Hindlimb muscle (tissue), 1 donor: ENCODE measurements at places on chromosomes 3 and 15. TPM values are rescaled to one million over a fixed set of nuclear protein-coding genes. Genes with fewer than 3 reads are reported as not detected.

DNA sequence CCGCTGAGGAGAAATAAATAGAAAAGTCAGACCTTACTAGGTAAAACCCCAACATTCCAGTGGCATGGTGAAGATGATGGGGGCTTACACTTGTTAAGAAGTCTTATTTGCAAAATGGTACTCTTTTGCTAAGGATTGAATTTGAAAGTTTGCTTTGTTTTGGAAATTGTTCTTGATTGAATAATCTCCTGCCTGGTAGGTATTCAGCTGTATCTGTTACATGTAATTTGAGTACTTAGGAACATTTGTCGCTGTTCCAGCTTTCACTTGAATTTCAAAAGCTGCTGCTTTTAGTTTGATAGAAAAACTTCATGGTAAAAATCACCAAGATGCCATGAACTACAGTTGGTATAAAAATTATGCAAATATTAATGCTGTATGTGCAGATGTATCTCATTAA lies 44.6 kb downstream of the TFG start:
- no peak for DNase-seq

The WWTR1 gene
- 85.2 TPM for polyA plus RNA-seq

- DNase-seq = no peak
These were observed 7.3 kb upstream of the GHRL start for GRCh38 chr3:10300087-10300486.

GRCh38 chr15:47754312-47754711 lies 37.0 kb downstream of the SEMA6D start:
- DNase-seq = no peak

GRCh38 chr3:130948001-130948773 lies 54.3 kb downstream of the ATP2C1 start:
- DNase-seq = no peak

- no peak for DNase-seq
These were observed 39.3 kb upstream of the PPP4R2 start for GRCh38 chr3:72957297-72957696.

- DNase-seq = no peak
These were observed 13.2 kb downstream of the PFN2 start for GRCh38 chr3:149957361-149958125.

The STAC gene
- 35.4 TPM for polyA plus RNA-seq

The CFAP92 gene
- 1.4 TPM for polyA plus RNA-seq

The TMCO5A gene
- polyA plus RNA-seq = not detected

GRCh38 chr3:148873270-148873927 lies 8.3 kb downstream of the CPA3 start:
- no peak for DNase-seq

The PLSCR2 gene
- not detected for polyA plus RNA-seq

The MUC20 gene
- polyA plus RNA-seq = 6.6 TPM

DNA sequence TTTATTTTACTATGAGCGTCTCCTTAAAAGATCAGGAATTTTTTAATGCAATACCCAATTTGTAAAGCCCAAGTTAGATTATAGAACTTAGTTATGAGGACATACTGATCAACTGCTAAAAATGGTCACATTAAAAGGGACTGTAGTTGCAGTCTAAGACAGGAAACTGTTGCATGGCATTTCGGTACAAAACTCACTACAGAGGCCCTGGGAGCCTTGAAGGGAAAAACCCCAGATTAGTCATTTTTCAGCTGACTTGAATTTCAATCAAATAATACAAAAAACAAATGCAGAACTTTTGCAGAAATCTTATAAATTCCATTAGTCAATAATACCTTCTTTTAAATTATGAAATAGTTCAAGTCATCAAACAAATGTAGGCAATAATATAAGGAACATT lies 6.9 kb upstream of the PTX3 start:
- DNase-seq = no peak

GRCh38 chr3:174072675-174073074 lies 675.1 kb downstream of the NLGN1 start:
- no peak for DNase-seq

DNA sequence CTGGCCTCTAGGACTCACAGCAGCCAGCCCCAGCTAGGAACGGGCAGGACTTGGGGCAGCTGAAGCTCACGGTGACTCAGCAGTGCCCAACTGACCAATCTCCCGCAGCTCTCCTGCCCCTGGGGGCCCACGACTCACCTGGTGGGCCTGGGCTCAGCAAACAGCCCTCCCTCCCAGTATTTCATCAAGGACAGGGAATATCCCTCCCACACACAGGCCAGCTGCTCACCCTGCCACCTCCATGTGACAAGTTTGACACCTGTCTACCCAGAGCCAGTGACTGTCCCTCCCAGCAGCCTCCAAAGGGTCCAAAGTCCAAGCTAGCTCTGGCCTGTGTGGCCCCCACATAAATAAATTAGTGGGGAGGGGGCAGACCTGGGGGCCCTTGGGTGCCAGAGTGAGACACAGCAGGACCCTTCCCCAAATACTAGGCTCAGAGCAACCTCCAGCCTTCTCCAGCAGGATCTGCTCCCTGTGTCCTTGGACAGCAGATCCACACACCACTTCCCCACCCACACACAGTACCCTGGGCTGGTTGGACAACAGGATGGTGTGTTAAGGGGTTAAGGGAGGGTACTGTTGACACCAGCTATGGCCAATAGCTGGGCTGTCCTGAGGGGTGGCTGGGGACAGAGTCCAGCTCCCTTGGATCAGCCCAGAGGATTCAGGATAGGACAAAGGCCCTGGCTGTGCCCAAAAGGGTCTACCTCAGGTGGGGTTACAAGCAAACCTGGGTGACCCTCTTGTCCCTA lies 4.3 kb downstream of the GNAT1 start:
- no peak for DNase-seq

The OR5K3 gene
- polyA plus RNA-seq = not detected

GRCh38 chr15:41435037-41435786 lies 18.3 kb downstream of the RTF1 start:
- DNase-seq = no peak

DNA sequence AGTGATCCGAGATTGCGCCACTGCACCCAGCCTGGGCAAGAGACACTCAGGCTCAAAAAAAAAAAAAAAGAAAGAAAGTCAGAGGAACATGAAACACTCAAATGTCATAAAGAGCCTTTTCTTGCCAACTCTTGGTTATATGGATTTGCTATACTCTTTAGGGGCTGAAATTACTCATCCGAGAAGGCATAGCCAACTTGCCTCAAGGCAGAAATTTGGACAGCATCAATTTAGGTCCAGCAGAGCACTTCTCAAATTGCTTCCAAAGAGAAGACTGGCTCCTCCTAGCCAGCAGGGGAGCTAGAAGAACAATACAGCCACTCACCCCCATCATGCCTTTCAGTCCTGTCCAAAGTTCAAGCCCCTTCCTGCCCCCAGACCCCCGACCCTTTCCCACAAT lies 43.8 kb downstream of the OSBPL10 start:
- DNase-seq = no peak

DNA sequence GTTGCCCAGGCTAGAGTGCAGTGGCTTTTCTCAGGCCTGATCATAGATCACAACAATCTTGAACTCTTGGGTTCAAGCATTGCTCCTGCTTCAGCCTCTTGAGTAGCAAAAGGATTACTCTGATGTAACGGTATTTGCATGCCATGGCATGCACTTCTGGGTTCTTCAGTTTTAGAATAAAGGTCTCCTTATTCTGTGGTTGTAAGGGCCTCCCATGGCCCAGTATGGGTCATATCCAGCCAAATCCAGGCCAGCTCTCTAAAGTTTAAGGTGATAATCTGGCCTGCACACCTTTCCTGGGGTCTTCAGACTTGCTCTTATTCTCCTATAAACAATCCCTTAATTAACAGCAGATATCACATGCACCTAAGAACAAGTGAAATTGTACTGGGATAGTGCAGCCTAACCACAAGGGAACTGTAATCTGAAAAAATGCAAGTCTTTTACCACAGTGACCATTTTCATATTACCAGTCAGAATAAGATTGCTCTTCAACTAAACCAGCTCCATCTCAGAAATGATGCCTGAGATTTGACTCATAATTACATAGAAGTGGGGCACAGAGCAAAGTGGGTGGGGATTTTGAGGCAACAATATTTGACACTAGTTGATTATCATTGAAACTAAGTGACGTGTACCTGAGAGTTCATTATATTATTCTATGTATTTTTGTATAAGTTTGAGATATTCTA lies 25.4 kb downstream of the COMMD2 start:
- no peak for DNase-seq

The THRB gene
- 1.3 TPM for polyA plus RNA-seq

- no peak for DNase-seq
These were observed 96.2 kb downstream of the CORO2B start for GRCh38 chr15:68674975-68675374.

The TMEM87A gene
- 42.3 TPM for polyA plus RNA-seq

DNA sequence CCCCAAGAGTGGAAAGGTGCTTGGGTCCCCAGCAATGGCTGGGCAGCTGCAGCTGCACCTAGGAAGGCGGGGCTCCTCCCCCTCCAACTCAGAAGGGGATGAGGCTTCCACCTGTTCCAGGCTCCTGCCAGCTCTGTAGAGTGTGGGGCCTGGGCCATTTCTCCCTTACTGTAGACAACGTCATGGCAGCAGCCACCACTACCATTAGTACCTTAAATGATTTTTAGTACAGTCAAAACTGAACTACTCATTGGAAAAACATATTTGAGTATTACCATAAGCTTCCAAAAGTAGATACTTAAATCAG lies 1274.2 kb upstream of the GBE1 start:
- no peak for DNase-seq

GRCh38 chr3:196837819-196838420 lies 29.8 kb upstream of the SENP5 start:
- DNase-seq = peak; percentile 14

DNA sequence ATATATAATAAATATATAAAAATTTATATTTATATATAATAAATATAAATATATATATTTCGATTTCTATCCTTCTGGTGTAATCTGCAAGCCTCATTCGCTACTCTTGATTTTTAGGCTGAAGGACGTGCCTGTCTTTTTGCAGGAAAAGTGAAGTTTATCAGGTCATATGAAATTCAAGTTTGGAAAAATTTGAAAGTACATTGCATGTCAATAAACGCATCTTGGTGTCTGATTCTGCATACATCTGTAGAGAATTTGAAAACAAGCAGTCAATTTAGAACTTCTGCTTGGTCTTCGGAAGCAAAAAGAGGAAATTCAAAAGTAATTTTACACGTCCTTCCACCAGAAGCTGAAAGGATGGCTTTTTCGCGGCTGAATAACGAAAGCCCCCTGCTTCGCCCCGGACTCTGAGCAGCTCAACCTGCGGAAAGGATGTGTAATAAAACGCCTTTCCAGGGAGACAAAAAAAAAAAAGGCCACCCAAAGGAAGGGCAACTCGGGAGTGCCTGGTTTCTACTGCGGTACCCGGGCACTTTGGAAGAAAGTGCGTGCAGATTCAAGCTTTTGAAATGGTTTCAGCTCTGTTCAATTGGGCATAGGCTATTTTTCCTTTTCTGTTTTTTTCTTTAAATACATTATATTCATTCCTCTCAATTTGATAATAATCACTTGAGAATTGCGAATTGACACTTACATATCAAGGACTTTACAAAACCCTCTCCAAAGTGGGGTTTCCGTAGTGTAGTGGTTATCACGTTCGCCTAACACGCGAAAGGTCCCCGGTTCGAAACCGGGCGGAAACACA lies 1.5 kb upstream of the MYNN start:
- peak; percentile 85 for DNase-seq

- DNase-seq = no peak
These were observed 59.7 kb downstream of the MAP4 start for GRCh38 chr3:47956521-47956920.

- DNase-seq = peak; percentile 74
These were observed 31.9 kb upstream of the RAB6B start for GRCh38 chr3:133927540-133928066.

The CSPG5 gene
- polyA plus RNA-seq = 1.6 TPM

The TTC23 gene
- 19.3 TPM for polyA plus RNA-seq

- DNase-seq = no peak
These were observed 3.4 kb downstream of the ANKRD28 start for GRCh38 chr3:15794303-15794771.

The VGLL4 gene
- polyA plus RNA-seq = 50.7 TPM

DNA sequence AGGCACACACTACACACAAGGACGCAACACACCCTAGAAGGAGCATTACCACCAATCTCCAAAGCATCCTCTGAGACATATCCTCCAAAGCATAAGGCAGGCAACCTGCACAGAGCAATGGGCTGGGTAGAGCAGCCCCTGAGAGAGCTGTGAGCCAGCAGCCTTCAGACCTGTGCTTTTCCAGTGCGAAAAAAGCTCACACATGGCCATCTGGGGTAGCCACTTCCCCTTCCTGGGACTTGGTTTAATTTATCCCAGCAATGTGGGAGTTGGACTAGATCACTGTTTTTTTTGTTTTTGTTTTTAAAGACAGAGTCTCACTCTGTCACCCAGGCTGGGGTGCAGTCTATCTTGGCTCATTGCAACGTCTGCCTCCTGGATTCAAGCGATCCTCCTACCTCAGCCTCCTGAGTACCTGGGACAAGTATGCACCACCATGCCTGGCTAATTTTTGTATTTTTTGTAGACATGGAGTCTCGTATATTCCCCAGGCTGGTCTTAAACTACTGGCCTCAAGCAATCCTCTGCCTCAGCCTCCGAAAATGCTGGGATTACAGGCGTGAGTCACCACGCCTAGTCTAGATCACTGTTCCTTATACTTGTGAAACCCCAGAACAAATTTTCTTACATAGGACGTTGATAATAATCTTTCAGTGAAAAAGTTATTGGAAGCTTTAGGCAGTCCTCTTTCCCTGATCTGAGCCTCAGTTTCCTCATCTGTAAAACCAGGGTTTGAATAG lies 18.9 kb downstream of the PTPN23 start:
- no peak for DNase-seq

DNA sequence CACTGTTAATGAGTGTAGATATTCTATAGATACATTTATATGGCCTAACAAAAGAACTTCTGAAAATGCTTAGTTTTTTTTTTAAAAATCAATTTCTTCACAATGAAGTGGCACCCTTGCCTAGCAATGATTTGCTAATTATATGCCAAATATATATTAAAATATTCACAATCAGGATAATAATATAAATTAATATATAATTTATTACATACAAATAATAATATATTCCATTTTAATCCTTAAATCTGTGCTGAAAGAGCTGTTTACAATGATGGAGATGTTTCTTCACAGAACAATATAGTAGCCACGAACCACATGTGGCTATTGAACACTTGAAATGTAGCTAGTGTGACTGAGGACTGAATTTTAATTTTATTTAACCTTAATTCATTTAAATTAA lies 648.4 kb upstream of the GBE1 start:
- DNase-seq = no peak

GRCh38 chr15:77179541-77179998 lies 108.7 kb upstream of the TSPAN3 start:
- no peak for DNase-seq

The NPAP1 gene
- not detected for polyA plus RNA-seq

DNA sequence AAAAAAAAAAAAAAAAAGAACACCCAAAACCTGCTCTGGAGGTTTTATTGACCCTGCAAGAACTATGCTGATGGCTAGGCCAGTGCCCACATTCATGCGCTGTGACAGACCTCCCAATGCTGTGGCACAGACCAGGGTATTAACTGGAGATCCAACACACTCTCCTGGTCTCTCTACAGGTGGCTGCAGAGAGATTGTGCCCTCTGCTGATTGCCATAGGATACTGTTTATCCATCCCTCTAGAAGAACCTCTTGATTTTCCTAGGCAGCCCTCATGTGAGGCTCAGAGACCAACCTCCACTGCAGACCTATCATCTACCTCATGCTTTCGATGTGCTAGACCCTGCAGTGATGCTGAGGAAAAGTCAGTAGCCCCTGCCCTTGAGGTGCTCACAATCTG lies 125.5 kb upstream of the TRIM42 start:
- DNase-seq = no peak
